ENCODE measurements at places on chromosomes 11 and 22.

DNA sequence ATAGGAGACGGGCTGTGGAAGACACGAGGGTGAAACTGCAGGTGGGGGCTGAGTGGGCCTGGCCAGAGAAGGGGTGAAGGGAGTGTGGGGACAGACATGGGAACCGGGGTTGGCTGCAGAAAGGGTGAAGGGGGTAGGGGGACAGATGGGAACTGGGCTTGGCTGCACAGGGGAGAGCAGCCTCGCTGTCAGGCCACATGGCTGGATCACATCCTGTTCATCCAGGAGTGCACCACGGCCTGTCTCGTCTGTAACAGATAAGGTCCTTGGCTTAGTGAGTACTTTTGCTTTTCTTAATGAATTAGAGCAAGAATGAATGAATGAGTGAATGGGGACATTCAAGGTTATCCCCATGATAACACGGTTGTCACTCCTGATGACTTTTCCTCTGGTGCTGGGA lies 13.5 kb downstream of the FBLN1 start:
- no peaks in the 10 kb centered on the region for H3K4me1 ChIP-seq
- no peaks in the 10 kb centered on the region for H3K36me3 ChIP-seq
- H3K4me3 ChIP-seq: no peak overlapping the region
- no peak overlapping the region for H3K27ac ChIP-seq

GRCh38 chr11:96114178-96115064 lies 190.5 kb upstream of the MTMR2 start:
- no peak overlapping the region for H3K4me3 ChIP-seq
- H3K27me3 ChIP-seq: no peaks in the 10 kb centered on the region
- no peak for DNase-seq
- H3K4me1 ChIP-seq: peaks cover 11% of the 10 kb centered on the region

DNA sequence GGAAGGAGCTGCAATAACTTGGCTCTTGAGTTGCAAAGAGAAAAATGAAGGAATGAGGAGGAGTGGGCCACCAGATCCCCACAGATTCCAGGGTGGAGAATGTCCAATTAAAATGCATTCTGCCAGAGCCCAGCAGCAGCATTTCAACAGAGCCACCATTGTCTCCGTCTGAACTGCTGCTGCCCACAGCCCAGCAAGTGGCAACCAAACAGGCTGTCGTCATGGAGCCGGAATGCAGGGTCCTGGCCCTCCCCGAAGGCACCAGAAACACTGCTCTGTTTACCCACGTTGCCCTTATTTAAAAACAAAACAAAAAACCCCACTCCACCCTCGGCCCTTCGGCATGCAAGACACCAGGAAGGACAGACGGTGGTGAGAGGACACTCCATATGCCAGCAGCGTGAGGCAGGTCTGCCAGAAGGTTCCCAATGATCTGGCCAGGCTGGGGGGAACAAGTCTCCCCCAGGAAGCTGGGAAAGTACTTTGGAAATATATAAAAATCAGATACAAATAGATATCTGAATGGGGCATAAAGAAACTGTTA lies 32.5 kb downstream of the PLEKHA7 start:
- DNase-seq: no peak
- peaks cover 16% of the 10 kb centered on the region for H3K4me1 ChIP-seq
- no peak overlapping the region for H3K27ac ChIP-seq
- H3K36me3 ChIP-seq: peaks cover 4% of the 10 kb centered on the region
- H3K4me3 ChIP-seq: no peak overlapping the region

GRCh38 chr11:16605389-16605893 lies 133.0 kb upstream of the C11orf58 start:
- peaks cover 9% of the 10 kb centered on the region for H3K36me3 ChIP-seq
- H3K4me3 ChIP-seq: peak overlapping the region; percentile 76
- peak overlapping the region; percentile 75 for H3K27ac ChIP-seq
- H3K27me3 ChIP-seq: peaks cover 38% of the 10 kb centered on the region
- no peak for DNase-seq

DNA sequence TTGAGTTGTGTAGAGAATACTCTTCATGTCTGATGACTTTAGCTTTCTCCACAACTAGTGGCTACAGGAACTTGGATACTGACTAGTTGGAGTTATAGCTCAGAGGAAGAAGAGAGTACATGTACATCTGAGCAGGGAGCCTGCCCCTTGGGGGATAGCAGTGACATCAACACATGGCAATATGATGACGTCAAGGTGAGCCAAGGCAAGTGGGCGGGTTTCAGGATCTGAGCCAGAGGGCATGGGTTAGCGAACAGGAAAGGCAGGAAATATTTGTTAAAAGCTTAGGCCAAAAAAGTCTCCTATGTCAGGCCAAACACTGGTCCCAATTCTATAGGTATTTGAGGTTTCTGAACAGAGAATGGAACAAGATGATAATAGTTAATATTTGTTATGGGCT lies 42.0 kb upstream of the HORMAD2 start:
- peaks cover 10% of the 10 kb centered on the region for H3K27me3 ChIP-seq
- no peak overlapping the region for H3K27ac ChIP-seq
- H3K36me3 ChIP-seq: no peaks in the 10 kb centered on the region

DNA sequence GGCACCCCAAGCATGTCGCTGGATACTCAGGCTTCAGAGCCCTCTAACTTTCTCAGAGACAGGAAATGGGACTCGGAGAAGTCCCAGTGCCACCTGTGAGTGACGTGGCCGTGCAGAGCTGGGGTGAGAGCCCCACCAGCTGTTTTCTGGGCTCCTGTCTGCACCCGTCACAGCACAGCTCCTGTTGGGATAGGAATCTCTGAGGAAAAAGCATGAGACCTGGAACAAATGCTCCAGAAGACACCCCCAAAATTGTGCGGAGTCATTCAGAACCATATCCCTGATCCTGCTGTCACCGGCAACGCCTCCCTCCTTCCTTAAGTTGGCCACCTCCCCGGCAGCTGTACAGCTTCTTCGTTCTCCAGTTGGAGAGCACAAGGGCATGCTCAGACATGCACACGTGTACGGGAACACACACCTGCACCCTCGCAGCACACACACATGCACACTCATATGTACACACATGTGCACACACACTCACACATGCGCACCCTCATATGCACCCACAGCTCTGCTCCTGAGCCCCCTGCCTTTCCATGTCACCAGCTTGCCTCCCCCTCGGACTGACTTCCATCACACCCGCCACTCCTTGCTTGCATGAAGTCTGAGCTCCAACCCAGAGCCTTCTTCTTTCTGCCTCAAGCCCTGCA lies 1430.0 kb downstream of the BRD1 start:
- H3K27ac ChIP-seq: no peak overlapping the region
- H3K27me3 ChIP-seq: peaks cover 25% of the 10 kb centered on the region
- H3K36me3 ChIP-seq: no peaks in the 10 kb centered on the region
- H3K4me1 ChIP-seq: no peaks in the 10 kb centered on the region
- no peak for DNase-seq

DNA sequence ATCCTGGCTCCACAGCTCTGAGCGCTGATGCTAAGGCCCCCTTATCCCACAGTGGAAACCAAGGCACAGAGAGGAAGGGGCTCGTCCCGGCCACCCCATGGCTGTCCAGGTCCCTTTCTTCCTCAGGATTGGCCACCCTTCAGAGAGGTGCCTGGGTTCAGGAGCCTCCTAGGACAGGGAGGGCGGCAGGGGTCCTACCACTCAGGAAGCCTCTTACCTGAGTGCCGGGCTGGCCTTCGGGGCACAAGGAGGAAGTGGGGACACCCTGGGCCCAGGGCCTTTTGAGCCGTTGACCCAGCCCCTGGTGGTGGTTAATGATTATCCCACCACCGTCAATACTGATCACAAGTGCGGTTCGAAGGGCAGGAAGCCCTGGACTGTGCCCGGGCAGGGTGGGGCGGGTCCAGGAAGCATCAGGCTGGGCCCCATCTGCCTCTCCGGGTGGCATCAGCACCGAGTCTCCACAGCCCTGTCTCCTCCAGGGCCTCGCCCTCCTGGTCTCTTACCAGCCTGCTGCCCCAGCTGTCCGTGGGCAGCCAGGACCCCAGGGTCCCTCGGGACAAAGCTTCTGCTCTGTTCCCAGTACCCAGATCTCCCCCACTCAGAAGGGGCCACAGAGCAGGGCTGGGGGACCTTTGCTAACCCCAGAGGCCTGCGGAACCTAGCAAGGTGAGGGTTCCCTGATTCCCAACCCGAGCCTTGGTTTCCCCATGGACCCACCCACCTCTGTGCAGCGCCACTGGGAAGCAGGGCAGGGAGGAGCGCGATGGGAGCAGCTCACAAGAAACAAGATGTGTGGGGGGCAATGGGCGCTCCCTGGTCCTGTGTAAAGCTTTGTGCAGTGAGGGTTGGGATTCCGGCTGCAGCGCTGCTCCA lies 15.0 kb upstream of the EHD1 start:
- H3K36me3 ChIP-seq: no peaks in the 10 kb centered on the region
- H3K27ac ChIP-seq: no peak overlapping the region
- H3K27me3 ChIP-seq: no peaks in the 10 kb centered on the region

GRCh38 chr11:1504581-1505290 lies 18.2 kb upstream of the MOB2 start:
- no peak overlapping the region for H3K27ac ChIP-seq
- DNase-seq: no peak
- H3K4me3 ChIP-seq: no peak overlapping the region
- no peaks in the 10 kb centered on the region for H3K27me3 ChIP-seq

- DNase-seq: no peak
- H3K27me3 ChIP-seq: peaks cover 21% of the 10 kb centered on the region
- H3K4me1 ChIP-seq: no peaks in the 10 kb centered on the region
- H3K4me3 ChIP-seq: no peak overlapping the region
- H3K36me3 ChIP-seq: no peaks in the 10 kb centered on the region
Observed at GRCh38 chr22:27347951-27348350, 453.6 kb downstream of the MN1 start.

- DNase-seq: no peak
- H3K27ac ChIP-seq: no peak overlapping the region
- H3K36me3 ChIP-seq: no peaks in the 10 kb centered on the region
Observed at GRCh38 chr22:28547132-28547842, 132.4 kb downstream of the TTC28 start.

DNA sequence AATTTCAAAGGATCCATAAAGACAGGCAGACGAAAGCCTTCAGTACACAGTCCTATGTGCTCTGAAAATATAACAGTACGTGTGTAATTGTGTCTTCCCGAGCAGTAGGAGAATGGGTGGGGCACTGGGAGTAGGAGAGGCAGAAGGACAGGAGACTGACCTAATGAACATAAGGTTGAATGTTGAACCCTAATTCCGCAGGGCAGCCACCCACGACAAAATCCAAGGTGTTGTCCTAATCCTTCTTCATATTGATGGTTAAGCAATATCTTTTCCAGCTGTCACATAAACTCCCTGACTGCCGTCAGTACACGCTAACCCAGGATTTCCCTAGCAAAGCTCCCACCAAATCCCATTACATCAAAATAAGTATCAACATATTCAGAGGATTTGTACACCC lies 34.5 kb downstream of the SPATA19 start:
- H3K36me3 ChIP-seq: no peaks in the 10 kb centered on the region
- H3K27me3 ChIP-seq: no peaks in the 10 kb centered on the region
- no peaks in the 10 kb centered on the region for H3K4me1 ChIP-seq
- DNase-seq: no peak
- no peak overlapping the region for H3K27ac ChIP-seq
- no peak overlapping the region for H3K4me3 ChIP-seq

GRCh38 chr11:20303391-20303965 lies 60.0 kb upstream of the HTATIP2 start:
- DNase-seq: no peak
- H3K4me1 ChIP-seq: no peaks in the 10 kb centered on the region
- no peak overlapping the region for H3K4me3 ChIP-seq
- peaks cover 46% of the 10 kb centered on the region for H3K27me3 ChIP-seq

- H3K4me3 ChIP-seq: no peak overlapping the region
- H3K27me3 ChIP-seq: peaks cover 9% of the 10 kb centered on the region
- no peaks in the 10 kb centered on the region for H3K4me1 ChIP-seq
- no peak for DNase-seq
- no peaks in the 10 kb centered on the region for H3K36me3 ChIP-seq
- no peak overlapping the region for H3K27ac ChIP-seq
Observed at GRCh38 chr22:47586038-47586437, 823.6 kb downstream of the TBC1D22A start.
